ENCODE measurements at places on chromosomes 16 and 17. TPM values are rescaled to one million over a fixed set of nuclear protein-coding genes. Genes with fewer than 3 reads are reported as not detected.

LGALS9B gene
- not detected for total RNA-seq

CD68 gene
- 7.4 TPM for total RNA-seq

TMEM88 gene
- 4.3 TPM for total RNA-seq

GP2 gene
- not detected for total RNA-seq

CCP110 gene
- 7.4 TPM for total RNA-seq

RRAD gene
- 36.8 TPM for total RNA-seq

PRSS21 gene
- total RNA-seq = 0.29 TPM

HASPIN gene
- 3.0 TPM for total RNA-seq

DNA sequence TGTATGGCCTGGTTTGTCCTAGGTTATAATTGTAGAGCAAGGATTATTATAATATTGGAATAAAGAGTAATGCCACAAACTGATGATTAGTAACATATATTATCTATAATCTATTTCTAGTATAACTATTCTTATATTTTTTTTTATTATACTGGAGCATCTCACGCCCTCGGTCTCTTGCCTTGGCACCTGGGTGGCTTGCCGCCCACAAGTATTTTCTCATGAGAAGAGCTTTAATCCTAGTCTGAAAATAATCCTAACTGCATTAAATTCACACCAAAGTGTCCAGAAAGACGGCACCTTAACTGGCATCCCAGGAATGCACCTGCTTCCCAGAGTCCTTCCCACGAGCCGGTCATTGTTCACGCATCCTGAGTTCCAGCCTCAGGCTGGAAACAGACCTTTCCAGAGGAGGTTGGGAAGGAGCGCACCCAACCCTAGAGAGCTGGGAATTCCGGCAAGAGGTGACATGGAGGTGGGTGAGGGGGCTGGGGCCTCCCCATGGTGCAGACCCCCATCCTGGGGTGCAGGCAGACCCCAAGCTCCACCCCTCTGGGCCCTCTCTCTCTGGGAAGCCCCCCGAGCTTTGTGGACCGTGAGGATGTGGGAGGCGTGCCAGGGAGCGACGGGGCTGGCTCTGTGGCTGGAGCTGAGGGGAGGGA lies 15.9 kb downstream of the CHMP1A start:
- DNase-seq = no peak

- DNase-seq = no peak
Measured at GRCh38 chr17:66580184-66580955, 254.5 kb upstream of the CACNG5 start.

DNA sequence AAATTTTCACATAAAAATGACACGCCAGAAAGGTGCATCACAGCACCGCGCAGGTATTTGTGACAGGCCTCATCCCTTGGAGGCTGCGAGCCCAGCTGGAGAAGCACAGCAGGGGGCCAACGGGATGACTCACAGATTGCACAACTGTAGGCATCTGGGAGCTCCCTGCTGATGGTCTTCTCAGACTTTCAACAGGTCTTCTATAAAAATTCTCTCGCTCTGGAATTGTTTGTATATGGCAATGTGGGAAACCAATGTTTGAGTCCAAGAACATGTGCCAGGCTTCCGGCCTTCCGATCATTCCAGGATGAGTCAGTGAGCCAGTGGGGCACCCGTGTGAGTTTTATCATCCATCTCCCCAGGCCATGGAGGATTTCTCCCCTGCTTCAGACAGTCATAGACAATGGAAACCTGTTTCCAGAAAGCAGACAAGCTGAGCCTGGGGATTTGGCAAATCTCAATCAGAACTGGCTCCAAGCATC lies 24.1 kb upstream of the ADORA2B start:
- DNase-seq = peak; percentile 34

DNA sequence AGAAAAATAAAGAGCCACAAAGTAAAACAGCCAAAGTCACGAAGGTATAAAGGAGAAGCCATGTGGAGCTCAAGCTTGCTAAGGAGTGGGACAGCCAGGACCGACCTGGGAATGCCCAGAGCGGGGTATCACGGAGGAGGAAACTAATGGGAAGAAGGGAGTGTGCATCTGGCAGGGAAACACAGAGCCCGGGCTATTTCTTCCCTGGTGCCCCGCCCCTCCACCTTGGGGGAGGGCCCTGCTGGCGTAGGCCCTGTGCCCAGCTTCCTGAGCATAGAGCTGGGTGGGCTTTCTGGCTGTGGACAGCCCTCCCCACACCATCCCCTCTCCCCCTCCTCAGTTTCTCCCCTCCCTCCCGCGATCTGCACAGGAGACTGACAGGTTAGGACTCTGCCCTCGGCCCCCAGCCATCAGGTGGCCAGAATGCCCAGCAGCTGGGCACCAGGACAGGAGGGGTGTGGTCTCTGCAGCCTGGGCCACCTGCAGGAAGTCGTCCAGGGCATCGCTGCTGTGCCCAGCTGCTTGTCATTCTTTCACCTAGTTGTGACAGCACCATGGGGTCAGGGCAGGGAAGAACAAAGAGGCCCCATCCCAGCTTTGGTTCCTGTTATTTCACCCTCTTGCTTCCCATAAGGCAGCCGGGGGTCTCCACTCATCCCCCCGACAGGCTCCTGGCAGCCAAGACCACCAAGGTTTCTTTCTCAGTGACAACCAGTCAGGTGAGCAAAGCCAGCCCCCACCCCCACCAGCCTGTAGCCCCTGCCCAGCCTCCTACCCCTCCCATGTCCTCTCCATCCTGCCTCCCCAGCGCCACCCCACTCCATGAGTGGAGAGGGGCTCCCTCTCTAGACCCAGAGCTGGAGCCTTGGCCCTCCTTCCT lies 7.1 kb upstream of the DCAF7 start:
- no peak for DNase-seq

DNA sequence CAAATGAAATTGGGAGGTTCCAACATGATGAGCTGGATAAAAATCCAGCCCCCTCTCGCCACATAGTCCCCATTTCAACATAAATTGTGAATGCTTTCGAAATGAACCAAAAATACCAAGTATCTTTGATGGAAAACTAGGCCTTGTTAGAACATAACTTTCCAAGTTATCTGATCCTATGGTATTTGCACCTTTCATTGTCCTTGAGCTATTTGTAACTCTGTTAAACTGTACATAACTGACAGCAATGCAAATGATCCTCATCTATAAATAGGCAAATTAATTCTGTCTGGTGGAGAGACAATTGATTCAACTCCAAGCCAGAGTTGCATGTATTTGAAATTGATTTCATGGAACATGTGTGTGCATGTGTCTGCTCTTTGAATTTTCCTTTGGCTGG lies 18.2 kb downstream of the CMTM4 start:
- DNase-seq = no peak

GRCh38 chr17:40035162-40035559 lies 19.0 kb downstream of the MED24 start:
- no peak for DNase-seq

DNA sequence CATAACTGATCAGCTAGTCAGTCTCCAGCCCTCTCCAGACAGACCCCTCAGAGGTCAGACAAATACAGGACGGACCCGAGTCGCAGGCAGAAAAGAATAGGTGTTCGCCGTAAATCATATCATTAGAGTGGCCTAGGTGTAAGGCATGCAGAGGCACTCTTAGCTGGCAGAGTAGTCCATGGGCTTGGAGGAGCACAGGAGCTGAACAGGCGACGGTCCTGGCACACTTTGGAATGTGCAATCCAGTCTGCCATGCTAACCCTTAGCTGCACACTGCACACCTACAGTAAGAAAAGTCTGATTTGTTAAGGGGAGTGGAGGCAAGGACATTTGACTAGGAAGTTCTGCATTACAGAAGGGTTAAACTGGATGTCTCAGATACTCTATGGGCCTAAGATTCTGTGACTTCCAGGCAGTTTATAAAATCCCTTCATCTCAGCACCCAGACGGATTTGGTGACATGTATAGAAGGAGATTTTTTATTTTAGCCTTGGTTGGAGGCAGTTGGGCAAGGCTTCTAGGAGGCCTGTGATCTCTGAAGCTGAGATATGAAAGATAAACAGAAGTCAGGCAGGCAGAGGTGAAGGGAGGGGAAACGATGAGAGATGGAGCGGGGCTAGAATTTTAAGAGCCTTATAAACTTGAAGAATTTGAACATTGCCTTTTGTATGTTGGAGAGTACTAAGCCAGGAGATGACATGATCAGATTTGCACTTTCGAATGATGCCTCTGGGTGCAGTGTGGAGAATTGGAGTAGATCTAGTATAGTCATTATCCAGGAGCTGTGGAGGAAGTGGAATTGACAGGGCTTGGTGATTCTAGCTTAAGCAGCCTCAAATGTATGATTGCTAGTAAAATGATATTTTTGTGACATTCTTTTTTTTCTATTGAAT lies 34.6 kb upstream of the SLC5A11 start:
- no peak for DNase-seq

GRCh38 chr17:81142301-81143199 lies 22.8 kb upstream of the PVALEF start:
- DNase-seq = peak; percentile 29

DNA sequence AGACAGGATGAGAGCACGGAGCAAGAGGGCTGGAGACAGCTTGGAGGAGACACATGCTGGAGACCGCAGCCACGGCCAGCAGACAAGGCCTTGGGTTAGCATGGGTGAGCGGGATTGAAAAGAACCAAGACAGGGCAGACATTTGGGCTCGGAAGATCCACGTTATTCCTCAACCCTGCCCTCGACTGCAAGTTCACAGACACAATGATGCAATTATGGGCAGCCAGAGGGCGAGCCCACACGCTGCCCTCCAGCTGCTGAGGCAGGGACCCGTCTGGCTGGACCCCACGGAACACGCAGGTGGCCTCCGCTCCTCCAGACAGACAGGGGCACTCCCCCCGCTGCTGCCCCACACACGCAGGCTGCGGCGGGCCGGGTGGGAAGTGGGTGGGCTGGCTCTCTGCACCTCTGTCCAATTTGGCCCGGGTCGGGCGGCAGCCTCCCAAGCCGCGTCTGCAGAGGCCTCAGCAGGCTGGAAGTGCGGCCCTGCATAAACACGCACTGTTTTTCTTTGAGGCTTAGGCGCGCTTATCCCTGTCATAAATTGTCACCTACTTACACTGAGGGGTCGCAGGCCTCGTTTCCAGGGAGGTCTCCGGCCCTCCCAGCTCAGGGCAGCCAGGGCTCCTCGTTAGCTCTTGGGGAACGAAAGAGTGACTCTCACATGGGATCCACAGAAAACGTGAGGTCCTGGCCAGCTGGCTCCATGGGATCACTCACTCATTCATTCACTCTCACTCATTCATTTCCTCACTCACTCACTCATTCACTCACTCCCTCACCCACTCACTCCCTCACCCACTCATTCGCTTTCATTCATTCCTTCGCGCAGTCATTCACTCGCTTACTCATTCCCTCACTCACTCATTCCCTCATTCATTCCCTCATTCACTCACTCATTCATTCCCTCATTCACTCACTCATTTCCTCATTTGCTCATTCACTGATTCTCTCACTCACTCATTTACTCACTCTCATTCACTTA lies 303.9 kb downstream of the C16orf95 start:
- DNase-seq = no peak

DNA sequence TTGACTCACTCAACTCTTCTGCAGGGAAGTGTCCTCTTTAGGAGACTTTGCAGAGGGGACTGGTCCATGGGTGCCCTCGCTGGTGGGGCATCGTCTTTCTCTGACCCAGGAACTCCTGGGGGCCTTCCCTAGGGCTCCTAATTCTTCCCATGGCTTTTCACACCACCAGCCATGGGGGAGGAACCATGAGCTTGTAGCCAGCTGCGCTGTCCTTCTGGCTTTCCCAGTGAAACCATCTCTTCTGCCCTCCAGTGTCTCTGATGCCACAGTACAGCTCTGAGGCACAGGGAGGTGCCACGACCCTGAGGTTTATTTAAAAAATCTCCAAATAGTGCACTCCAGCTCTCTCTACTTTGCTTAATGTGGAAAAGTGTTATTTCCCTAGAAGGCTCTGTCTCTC lies 78.6 kb downstream of the SDR42E1 start:
- DNase-seq = no peak

DNA sequence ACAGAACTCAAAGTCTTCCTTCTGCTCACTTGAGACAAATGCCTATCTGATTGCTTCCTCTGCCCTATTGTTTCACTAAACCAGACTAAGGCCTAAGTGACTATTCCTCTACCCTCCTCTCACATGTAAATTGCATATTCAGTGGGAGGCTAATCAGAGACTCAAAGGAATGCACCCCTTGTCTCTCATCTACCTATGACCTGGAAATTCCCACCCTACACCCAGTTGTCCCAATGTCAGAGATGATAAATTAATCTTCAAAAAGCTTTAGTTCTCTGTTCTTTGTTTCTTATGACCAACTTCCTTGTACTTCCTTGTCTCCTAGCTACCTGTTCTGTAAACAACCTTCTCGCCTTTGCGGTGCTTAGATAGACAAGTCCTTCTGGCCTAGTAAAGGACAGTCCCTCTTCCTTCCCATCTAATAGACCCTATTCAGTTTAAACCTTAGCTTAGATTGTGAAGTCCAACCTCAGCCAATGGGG lies 76.0 kb downstream of the EMP2 start:
- no peak for DNase-seq

DNA sequence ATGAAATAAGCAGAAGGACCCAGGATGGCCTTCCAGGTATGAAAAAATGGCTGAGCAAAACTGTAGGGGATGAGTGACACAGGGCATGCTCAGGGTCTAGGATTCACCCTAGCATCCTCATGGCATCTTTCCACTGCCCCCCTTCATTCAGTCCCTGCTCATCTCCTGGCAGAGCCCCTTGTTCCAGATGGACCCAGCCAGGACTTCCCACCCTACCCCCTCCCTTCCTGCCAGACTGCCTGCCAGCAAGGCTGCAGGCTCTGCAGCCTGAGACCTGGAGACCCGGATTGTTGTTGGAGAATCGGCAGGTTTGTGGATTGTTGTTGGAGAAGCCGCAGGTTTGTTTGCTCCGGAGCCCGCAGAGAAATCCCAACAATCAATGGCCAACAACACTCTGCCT lies 6.6 kb downstream of the SEZ6 start:
- no peak for DNase-seq

GRCh38 chr16:88804173-88804551 lies 573 bp downstream of the CDT1 start:
- no peak for DNase-seq

DNA sequence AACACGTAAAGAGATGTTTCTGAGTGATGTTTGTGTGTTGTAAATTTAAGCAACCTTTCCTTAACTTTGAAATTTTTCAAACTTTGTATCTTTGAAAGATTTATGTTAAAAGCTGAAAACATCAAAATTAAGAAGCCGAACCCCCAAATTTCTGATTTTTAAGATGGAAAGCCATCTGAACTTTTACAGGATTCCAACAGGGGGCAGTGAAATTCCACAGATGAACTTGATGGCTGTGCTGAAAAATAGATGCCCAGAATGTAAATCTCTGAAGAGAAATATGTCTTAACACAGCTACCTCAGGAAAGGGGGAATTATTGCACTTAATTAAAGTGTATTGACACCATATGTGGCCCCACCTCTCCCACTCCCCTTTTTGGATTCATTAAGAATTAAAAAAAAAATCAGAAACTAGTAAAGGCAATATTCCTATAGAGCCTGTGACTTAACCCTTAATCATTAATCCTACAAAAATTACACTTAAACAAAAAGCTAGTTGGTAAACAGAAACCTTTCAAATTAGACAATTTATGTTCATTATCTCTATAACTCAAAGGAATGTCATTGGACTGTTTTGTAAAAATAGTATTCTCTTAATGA lies 597.9 kb downstream of the KCNJ2 start:
- no peak for DNase-seq
